Right forelimb (tissue), 1 donor: ENCODE measurements at places on chromosomes 11 and 22.

DNA sequence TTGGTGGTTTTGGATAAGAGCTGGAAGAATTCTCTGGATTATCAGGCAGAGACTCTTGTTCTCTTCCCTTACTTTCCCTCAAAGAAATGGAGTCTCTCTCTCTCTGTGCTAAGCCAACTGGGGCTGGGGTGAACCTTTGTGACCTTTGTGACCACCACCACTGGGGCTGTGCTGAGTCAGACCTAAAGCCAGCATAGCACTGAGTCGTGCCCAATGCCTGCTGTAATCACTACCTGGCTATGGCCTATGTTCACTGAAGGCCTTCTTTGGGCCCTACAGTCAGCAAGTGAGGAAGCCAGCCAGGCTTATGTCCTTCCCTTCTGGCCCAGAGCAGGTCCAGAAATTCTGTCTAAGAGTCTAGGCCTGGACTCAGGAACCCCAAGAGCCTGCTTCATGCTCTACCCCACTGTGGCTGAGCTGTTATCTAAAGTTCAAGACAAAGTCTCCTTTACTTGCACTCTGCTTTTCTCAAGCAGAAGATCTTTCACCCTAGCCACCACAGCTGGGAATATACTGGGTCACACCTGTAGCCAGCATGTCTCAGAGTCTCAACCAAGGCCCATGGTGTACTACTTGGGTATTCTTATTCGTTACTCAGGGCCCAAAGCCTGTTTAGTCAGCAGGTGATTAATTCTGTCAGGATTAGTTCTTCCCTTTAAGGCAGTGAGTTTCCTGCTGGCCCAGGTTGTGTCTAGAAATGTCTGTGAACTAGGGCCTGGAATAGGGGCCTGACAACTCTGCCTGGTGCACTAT, 86.0 kb downstream of the EHF start:
- no peak for DNase-seq

DNA sequence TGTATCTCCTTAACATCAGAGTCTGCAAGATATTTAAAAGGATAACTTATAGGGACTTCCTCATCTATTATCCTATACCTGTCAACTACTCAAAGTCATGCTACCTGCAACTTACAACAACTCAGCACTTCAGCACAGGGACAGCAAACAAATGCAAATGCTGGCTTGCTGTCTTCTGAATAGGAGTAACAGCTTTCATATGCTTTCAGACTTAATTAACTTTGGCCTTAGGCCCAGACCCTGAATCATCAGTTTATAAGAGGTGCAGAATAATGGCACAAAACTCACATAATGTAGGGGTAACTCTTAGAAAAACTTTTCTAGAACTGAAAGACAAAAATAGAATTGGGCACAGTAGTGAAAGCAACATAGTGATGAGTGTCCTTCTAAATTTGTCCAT, 953.4 kb downstream of the DLG2 start:
- no peak for DNase-seq

DNA sequence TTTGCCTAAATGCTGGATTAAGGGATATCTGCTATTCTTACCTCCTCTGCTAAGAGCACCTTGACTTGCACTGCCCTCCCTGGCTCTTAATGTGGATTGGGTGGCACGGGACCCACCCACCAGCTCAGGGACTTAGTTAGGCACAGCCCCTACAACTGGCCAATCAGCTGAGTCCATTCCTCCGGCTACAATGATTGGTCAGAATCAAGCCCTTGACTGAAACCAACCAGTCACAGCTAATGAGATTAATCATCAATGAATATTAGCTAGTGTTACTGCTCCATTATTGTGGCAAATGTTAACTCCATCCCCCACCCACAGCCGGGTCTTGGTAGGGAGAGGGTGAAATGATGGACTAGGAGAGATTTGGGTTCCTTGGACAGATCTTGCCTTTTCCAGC, 328.0 kb downstream of the MN1 start:
- DNase-seq = no peak

DNA sequence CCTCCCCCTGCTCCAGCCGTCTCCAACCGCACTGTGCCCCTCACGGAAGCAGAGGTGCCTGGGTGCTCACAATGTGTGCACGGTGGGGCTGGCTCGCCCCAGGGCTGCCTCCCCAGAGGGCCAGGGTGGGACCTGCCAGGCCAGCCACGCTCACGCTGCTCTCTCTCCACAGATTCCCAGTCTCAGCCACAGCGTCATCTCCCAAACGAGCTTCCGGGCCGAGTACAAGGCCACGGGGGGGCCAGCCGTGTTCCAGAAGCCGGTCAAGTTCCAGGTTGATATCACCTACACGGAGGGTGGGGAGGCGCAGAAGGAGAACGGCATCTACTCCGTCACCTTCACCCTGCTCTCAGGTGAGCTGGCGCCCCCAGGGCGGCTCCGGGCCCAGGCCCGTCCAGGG, 30.4 kb downstream of the MOB2 start:
- no peak for DNase-seq

DNA sequence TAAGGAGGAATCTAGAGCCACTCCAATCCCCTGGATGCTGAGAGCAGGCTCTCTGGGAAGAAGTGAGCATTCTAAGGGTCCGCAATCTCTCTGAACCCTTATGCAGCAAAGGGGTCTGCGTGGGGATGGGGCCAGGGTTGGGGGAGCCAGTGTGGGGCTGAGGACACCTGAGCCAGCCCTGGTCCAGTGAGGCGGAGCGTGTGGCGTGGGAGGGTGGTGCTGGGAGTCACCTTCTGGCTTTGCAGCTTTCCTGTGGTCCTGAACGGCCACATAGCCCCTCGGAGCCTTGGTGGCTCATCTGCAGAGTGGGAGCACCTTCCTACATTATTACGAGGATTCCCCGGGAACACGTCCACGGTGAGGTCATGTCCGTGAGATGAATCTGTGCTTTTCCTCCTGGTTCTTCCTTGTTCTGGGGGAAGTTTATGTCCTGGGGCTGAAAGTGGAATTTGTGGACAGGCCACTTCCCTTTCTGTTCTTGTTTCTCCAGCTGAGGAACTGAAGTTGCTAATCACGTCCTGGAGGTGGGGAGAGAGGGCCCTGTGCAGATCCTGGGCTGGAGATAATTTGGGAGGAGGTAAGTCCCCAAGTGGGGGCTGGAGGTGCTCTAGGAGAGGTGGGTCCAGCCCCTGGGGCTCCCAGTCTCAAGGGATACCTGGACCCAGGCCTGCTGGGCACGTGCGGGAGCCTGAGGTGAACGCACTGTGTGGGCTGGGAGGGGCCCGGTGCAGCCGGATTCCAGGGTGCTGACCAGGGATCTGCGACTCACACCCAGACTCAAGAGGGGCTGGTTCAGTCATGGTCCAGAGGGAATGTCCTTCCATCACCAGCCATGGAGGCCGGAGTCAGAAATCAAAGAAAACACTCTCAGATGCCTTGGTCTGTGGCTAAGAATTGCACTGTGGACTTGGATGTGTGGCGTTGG, 6.1 kb downstream of the MRGPRE start:
- DNase-seq = no peak

DNA sequence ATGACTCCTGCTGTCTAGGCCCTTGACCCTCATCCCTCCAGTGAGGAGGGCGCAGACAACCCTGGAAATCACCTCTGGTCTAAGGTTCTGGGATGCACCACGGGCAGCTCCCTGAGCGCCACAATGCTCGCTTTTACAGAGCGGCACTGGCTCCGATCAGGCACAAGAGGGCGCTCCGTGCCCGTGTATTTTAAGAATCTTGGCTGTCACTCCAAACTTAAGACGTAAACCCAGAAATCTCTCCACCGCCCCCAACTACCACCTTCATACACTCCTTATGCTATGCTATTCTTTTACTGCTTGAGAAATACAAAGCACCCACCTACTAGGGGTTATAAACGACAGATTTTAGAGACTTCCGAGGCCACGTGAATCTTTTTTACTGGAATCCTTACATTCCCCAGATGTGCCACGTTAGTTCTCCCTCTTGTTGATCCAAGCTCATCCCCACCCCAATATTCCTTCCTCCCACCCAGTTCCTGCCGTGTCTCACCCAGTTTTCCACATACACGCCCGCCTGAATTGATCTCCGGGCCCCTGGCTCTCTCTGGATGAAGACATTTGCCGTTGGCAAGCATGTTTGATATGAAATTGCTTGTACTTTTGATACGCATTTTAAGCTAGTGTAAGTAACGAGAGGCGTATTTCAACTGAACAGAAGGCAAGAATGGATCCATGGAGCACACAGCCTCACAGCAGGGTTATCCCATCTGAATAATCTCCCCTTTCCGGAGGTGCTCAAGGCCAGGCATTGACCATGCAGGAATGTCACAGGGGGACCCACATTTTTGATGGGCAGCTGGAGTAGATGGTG, 453.5 kb downstream of the OPCML start:
- peak; percentile 62 for DNase-seq

GRCh38 chr11:77361184-77361583, 59.7 kb upstream of the GDPD4 start:
- no peak for DNase-seq

GRCh38 chr11:7077101-7077500, 11.7 kb upstream of the RBMXL2 start:
- DNase-seq = no peak

- no peak for DNase-seq
These were observed 1.3 kb downstream of the MYH9 start for GRCh38 chr22:36386351-36386899.

GRCh38 chr11:113540416-113541330, 65.5 kb upstream of the DRD2 start:
- DNase-seq = no peak

- no peak for DNase-seq
These were observed 3.1 kb upstream of the RAG2 start for GRCh38 chr11:36601155-36601554.

DNA sequence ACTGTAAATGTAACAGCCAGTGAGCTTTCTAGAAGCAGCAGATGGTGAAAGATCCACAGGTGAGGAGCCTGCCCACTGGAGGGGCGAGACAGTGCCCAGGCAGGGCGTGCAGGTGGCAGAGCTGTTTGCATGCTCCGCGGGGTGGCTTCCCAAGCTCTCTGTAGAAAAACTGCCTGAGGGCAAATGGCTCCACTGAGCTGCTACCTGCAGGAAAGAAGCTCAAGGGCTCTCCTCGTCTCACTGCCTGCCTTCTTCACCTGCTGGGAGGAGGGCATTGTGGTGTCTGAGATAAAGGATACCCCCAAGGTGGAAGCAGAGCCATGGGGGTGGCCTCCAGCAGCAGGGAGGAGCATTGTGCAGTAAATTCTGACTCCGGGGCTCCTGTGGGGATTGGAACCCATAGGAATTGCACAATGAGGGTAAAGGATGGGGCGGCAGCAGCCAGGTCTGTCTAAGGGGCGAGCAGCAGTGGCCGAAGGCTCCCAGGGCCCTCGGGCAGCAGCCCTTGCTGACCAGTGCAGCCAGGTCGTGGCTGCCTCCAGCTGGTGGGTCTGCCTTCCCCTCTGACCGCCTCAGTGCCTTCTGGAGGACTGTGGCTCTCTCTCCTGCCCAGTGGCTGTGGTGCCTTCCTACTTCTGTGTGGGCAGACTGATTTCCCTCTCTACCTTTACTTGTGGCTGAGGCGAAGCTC, 28.0 kb upstream of the CABP7 start:
- no peak for DNase-seq

- DNase-seq = no peak
These were observed 5.2 kb upstream of the PRR33 start for GRCh38 chr11:1896923-1897322.

DNA sequence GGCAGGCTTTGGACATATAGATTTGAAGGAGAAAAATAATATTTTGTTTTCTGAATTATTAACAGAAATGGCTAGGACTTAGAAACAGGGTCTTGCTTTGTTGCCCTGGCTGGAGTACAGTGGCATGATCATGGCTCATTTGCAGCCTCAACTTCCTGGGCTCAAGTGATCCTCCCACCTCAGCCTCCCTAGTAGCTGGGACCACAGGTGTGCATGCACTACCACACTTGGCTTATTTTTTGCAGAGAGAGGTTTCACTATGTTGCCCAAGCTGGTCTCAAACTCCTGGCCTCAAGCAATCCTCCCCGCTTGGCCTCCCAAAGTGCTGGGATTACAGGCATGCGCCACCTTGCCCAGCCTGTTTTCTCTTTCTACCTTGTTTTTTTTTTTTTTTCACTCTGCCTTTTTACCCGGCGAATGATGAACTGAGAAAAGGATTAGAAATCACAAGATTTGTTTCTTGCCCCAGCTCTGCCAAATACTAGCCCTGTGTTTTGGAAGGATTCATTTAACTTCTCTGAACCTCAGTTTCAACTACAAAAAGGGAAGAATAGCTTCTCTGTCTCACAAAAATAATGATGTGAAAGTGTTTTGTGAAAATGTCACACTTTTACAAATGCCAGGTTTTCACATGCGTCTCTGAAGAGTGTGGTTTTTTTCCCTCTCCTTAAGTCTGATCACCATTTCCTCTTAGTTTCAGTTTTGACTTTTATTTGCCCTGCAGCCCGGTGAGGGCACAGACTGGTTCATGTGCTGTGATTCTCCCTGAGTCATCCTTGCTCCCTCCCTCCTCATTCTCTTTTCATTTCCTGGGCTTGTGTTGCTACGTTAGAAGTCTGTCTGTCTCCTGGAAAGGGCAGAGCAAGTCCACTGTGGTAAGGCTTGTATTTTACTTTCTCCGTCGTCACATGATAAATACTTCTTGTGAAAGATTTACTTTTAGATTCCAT, 67.7 kb downstream of the BCL2L13 start:
- DNase-seq = no peak

GRCh38 chr11:73716153-73717056, 44.5 kb downstream of the RAB6A start:
- DNase-seq = no peak

DNA sequence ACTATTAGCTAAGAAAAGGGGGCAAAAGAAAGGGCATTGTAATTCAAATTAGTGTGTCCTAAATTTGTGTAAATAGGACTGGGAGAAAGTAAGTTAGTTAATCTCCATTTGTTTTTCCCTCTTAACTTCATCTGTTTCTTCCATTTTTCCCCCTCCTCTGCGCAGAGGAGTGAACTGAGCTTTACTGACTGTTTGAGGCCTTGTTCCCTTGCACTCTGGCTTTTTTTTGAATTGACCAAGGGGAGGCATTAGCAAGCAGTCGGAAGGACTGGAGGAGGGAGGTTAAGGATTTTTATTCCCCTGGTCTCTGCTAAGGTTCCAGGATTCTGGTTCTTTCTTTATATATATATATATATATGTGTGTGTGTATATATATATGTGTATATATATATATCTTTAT, 15.2 kb upstream of the FANCF start:
- no peak for DNase-seq

DNA sequence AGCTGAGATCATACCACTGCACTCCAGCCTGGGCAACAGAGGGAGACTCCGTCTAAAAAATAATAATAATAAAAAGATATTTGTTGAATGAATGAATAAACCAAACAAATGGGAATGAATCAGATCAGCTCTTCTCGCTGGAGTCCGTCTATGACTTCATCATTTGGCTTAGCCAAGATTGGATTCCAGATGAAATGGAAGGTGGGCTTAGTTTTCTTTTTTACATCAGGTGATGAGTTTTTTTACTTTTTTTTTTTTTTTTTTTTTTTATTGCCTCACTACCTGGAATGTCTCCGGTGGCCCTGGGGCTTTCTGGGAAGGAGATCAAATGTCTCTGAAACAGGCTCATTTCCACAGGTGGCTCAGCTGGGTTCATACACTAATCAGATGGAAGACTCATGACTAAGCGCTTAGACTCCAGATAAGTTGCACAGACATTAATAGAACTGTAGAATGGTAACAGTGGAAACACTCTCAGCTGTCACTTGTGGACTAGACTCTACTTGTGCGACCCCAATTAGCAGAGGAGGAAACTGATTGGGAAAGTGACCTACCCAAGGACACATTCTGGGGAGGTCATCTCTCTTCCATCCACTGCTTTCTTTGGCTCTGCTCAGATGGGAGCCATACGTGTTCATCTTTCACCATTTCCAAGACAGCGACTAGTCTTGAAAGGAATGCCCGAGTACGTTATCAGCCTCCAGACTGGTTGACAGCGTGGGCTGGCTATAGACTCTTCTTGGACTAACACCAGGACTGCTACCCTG, 20.5 kb upstream of the RBFOX2 start:
- no peak for DNase-seq
